ENCODE measurements at places on chromosomes 13 and 19.

- no peak for DNase-seq
These were observed 865 bp upstream of the CRLF1 start for GRCh38 chr19:18607226-18608101.

GRCh38 chr13:76024151-76024550 lies 388.0 kb downstream of the LMO7 start:
- DNase-seq, result no peak

DNA sequence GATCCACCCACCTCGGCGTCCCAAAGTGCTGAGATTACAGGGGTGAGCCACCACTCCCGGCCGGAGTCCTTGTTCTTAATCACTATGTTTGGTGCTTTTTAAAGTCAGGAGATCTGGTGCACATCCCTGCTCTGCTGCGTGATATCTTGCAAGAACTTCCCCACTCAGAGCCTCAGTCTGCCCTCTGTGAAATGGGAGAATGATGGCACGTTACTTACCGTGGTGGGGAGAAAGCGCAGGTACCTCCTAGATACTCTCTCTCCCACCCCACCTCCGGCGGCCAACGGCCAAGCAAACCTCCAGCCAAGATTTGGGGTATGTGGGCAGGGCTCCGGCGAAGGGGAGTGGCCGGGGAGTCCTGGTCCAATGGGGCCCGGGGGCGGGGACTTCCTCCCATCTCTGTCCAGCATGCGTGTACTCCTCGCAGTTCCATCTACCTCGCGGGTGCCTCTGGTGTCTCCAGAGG lies at the start of gene RYR1:
Gene RYR1 (plus strand): TSS at position 424 of the 466 bp plus-strand sequence. CDS start 139 bp downstream, outside the sequence.
- DNase-seq, result no peak

- DNase-seq, result no peak
These were observed 1.2 kb downstream of the FRY start for GRCh38 chr13:32032759-32033158.

DNA sequence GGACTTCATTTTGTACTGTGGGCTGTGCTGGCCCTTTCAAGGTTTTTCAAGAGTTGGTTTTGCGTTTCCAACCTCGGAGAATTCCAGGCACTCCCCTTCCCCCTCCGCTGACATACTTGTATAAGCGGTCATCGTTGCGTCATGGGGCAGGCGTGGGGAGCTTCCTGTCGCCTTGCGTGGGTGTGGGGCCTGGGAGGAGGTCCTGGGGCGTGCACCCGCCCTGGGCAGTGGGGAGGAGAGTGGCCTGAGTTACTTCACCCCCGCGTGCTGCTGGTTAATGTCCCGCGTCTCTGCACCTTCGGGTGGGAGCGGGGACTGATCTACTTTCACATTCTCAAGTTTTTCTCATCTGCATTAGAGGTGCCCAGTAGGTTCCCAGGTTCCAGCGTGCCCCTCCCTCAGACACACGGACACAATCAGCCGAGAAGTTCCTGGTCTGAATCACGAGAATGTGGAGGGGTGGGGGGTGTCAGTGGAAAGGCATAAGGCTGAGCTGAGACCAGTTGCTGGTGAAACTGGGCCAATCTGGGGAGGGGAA lies 4.1 kb downstream of the IER2 start:
- DNase-seq, result no peak

DNA sequence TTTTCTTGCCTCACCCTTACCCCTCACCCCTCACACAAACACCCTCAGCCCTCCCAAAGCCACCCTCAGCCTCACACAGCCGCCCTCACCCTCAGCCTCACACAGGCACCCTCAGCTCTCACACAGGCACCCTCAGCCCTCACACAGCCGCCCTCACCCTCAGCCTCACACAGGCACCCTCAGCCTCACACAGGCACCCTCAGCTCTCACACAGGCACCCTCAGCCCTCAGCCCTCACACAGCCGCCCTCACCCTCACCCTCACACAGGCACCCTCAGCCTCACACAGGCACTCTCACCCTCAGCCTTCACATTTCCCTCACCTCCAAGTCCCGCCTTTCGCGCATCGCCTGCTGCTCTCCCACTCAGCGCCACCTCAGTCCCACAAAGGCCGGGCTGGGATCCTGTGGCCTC lies 287 bp upstream of the ZSCAN22 start:
- no peak for DNase-seq
